ENCODE measurements at places on chromosomes 5 and 9.

DNA sequence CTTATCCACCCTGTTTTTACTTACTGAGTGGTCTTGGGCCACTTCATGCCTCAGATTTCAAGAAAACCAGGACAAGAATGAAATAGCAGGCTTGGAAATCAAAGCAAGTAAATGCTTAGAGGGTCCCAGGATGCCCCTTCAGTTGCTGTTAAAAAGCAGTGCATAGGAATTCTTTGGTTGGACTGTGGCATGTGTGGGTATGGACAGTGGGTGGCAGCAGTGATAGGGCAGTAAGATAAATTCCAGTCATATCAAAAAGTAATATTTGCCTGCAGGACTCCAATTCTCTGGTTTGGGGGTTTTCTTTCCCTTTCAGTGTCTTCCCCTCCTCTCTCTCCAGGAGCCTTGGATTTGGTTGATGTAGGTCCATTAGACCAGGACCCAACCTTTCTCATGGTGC is 306.7 kb upstream of the CLINT1 start:
- no peak for DNase-seq

- DNase-seq: no peak
Measured at GRCh38 chr5:131355971-131356528, 92.2 kb downstream of the CDC42SE2 start.

DNA sequence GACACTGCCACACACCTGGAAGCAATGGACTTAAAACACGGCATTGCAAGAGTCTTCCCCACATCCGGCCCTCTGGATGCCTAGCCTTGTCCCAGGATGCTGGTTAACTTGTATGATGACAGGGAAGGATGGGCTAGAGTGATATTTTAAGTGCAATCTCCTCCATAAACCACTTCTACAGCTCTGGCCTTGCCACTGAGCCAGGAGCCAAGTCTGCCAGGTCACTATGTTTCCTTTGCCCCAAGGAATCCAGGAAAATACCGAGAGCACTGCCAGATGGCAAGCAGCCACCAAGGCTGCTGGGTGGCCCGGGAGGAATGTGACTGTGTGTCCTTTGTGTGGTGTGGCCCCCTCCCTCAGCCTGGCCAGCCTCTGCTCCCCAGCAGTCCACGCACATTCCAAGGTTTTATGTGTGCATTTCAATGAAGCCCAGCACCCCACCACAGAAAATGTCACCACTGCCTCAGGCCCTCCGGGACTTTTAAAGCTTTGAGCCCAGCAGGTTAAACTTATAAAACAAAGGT is 106.0 kb downstream of the FRMD3 start:
- DNase-seq: peak; percentile 34

- no peak for DNase-seq
Measured at GRCh38 chr5:175880797-175881312, 9.5 kb downstream of the CPLX2 start.

GRCh38 chr5:14097998-14098471 is 45.1 kb upstream of the TRIO start:
- DNase-seq: peak; percentile 85

DNA sequence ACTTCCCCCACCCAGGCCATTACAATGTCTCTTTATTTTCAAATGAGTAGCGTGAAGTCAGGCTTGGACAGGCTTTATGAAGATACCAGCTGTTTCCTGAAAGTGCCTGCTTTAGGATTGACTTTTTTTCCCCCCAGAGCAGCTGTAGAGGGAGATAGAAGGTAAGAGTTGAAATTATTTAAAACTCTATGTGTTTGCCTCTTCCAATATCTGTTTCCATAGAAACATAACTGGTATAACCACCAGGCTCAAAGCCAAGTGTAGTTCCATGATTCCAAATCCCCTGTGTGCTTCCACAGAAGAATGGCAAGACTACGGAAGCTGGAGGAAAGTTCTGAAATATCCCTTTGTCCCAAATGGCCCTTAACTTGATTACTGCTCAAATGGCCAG is 87.4 kb upstream of the TBC1D2 start:
- no peak for DNase-seq

GRCh38 chr5:82942083-82942881 is 134.9 kb downstream of the TMEM167A start:
- DNase-seq: no peak

DNA sequence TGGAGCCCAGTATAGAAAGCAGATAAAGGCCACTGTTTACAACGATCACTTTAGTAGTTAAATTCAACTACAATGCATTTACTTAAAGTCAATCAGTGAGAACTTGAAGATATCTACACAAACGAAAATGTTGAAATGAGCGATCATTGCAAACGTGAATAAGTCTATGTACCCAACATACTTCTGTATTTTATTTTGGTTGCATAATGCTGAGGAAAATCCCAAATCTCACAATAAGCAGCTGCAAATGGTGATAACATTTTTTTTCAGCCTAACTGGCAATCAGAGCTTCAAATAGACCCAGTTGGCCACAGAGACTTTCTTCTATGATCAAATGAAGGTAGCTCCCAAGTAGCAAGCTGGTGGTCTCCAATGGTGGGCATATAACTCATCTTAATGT is 32.1 kb downstream of the PDGFRB start:
- no peak for DNase-seq

- DNase-seq: no peak
Measured at GRCh38 chr5:67265951-67266350, 69.4 kb upstream of the CD180 start.

DNA sequence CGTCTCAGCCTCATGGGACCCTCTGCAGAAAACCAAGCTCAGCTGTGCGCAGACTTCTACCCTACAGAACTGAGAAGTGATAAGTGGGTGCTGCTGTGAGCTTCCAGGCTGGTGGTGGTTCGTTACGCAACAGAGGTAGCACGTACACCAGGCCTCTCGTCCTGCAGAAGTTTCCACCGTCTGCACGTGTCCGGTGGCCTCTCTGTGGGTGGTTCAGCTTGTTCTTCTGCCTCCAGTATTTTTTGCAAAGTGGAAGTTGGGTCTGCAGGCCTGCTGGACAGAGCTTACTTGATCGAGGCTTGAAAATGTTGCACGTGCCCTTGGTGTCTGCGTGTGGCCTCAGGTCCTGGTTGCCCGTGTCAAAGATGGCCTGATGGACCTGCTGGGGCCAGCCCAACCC is 27.5 kb downstream of the KCNT1 start:
- no peak for DNase-seq

- peak; percentile 67 for DNase-seq
Measured at GRCh38 chr9:128215491-128216409, 12.6 kb downstream of the DNM1 start.

DNA sequence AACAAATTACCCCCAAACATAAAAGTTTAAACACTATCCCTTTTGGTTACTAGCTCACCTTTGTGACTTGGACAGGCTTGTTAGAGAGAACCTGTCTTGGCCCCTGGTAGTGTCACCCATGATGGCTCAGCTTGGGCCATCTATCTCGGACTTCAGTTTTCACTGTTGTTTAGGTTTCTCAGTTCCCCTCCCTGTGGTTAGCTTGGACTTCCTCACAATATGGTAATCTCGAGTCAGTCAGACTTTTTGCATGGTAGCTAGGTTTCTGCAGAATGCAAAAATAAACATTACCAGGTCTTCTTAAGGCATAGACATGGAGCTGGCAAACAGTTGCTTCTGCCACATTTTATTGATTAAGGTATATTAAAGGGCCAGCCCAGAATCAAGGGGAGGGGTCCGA is 324.3 kb upstream of the RORB start:
- no peak for DNase-seq

DNA sequence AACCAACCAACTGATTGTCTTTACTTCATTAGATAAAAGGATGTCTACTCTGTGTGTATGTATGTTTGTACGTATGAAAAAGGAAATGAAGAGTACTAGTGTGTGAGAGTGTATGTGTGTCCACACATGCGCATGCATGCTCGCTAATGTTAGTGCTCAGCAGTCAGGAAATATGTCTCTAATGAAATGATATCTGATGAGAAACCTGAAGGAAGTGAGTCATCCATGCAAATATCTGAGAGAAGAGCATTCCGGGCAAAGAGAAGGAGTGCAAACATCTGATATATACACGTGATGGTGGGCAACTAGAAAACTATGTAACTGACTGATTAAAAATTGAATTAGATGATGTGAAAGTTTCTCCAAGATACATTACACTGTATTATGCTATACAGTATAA is 29.6 kb upstream of the UGCG start:
- peak; percentile 70 for DNase-seq

DNA sequence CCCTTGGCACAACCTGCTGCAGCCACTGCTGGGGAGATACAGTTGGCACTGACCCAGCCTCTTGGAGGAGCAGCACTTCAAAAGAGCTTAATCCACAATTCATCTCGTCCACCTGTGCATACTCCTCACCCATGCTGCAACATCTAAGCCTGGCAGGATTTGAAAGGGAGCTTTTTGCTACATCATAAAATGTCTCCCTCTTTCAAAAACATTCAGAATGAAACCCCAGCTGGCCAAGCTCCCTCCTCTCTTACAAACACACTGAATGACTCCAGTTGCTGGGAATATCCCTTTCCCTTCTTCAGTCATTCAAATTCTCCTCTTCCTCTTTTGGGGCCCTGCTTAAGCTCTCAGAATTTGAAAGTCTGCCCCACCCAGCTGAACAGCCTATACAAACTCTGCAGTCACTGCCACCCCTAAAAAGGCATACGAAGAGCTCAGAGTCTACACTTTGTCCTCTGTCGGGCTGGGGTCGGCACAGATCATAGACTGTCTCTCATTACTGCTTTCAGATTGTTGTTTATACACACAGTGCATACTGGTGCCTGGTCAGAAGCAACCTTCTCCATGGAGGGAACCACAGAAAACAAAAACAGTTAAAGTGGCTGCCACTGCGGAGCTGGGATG is 8.8 kb upstream of the C5orf15 start:
- no peak for DNase-seq

- no peak for DNase-seq
Measured at GRCh38 chr5:1161833-1162229, 39.6 kb upstream of the SLC6A19 start.

GRCh38 chr9:12266758-12267157 is 426.4 kb upstream of the TYRP1 start:
- no peak for DNase-seq

- DNase-seq: peak; percentile 73
Measured at GRCh38 chr5:82165740-82166530, 112.2 kb downstream of the RPS23 start.

DNA sequence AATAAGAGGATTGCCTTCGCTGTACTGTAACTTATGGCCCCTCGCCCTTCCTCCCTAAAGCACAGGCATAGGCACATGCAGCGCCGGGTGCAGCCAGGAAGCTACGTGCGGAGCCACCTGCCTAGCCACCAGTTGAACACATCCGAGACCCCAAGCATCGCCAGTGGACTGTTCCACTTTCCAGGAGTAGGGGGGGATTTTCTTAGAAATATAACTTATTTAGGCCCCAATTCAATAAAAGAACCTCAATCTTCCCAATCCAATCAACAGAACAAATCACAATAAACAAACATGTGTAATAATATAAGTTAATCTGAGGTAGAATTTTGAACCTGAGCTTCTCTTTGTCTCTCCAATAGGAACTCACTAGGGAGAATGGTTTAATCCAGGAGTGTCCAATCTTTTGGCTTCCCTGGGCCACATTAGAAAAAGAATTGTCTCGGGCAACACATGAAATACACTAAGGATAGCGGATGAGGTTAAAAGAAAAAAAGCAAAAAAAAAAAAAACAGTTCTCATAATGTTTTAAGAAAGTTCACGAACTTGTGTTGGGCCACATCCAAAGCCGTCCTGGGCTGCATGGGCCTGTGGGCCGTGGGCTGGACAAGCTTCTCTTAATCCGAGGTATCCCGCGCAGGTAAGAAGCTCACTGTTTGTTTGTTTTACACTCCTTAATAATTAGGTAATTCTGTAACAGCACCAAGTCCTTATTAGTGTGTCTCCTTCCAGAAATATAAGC is 22.0 kb upstream of the NIPBL start:
- DNase-seq: no peak

DNA sequence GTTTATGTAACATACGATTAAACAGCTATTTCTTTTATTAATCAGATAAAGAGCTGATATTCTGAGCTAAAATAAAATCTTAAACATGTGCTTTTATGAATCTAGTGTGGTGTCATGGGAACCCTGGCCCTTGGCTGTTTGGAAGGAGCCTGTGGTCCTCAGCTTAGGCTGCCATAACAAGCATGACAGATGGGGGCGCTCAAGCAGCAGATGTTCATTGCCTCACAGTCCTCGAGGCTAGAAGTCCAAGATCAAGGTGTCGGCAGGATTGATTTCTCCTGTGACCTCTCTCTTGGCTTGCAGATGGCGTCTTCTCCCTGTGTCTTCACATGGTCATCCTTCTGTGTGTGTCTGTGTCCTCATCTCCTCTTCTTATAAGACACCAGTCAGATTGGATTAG is 448.2 kb downstream of the GADD45G start:
- no peak for DNase-seq

DNA sequence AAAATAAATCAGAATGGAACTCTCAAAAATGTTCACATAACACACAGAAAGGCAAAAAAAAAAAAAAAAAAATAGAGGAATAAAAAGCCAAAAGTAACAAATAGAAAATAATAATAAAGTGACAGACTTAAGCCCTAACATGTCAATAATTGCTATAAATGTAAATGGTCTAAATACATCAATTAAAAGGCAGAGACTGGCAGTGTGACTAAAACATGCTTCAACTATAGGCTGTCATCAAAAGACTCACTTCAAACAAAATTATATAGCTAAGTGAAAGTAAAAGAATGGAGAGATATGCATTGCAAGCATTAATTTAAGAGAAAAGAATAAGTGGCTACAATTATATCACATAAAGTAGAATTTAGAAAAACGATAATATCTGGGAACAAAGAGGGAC is 114.2 kb downstream of the PHF2 start:
- no peak for DNase-seq

DNA sequence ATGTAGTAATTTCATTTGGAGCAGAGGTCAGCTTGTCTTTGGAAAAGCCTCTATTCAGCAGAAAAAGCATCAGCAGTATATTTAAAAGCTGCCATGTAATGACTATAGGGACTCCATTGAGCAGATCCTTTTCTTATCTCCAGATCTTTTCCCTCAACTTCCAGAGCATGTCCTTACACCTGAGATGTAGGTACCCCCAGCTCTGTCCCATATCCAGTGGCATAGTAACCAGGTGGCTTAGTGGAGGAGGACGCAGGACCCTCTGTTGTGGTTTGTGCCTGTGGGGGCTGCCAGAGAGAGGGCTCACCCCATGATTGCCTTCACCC is 61.5 kb downstream of the RCL1 start:
- no peak for DNase-seq

GRCh38 chr5:2669913-2670312 is 81.6 kb downstream of the IRX2 start:
- no peak for DNase-seq

DNA sequence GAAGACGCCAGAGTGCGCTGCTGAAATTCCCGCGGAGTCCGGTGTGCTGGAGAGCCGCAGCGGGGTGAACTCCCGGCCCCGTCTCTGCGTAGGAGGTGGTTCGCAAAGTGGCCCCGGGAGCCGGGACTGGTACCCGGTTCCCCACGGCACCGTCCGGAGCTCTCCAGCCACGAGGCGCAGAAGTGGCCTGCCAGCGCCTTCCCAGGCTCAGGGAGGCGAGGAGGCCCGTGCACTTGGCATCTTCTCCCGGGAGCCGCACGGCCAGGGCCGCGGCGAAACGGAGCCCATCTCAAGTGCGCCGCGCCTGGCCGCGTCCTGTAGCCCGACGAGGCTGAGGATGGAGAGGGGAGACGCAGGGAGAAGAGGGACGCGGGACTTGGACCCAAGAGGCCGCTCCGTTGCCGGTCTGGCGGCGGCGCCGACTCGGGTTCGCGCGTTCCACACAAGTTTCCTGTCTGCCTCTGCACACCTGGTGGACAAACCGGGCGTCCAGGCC is 1.1 kb upstream of the IRX1 start:
- no peak for DNase-seq

- DNase-seq: no peak
Measured at GRCh38 chr5:9954869-9955268, 294.8 kb downstream of the ATPSCKMT start.
